ENCODE measurements at places on chromosomes 2 and 18.

- DNase-seq: no peak
Observed at GRCh38 chr18:27366151-27366550, 181.0 kb upstream of the CHST9 start.

DNA sequence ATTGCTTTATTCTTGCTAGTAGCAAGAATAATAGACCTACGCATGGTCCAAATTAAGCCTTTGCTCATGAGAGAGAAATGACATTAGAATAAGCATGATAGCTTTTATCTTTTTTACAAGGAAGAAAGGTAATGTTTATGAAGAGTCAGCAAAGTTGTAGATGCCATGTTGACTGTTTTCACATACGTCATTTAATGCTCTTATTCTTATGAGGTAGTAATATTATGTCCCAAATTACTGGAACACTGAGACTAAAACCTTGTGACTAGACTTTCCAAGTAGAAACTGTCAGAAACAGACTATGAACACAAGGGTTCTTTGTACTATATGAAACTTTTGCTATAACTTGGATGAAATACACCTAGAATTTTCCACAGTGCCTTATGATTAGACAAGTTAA lies 552.8 kb upstream of the SLC8A1 start:
- DNase-seq: no peak

DNA sequence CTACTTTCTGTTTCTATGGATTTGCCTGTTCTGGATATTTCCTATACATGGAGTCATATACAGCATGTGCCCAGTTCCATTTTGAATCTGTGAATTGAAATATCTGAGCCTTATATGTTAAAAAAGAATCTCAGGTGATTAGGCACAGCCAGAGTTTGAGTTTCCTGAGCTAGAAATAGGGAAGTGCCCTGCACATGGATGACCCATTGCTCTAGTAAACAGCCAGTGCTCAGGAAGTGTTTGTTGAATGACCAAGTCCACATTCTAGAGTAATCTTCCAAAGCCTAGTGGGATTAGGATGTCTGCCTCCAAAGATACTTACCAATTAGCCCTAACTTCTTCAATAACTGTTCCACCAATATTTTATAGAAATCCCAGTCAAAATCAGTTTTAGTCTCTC lies 165.8 kb downstream of the SETBP1 start:
- no peak for DNase-seq

DNA sequence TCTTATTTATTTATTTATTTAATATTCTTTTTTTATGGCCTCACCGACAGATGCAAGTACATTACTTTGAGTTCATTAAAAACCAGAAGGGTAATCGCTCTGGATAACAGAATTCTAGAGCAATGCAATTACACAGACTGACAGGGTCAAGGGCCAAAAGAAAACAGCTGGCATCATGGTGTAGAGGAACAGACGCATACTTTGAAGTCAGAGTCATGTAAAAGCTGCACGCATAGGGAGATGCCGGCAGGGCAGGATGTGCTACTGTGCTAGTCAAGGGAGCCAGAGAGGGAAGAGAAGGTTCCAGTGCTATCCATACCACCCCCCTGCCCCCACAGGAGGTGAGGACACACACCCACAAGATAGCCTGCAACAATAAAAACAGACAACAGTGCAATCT lies 115.2 kb upstream of the TFCP2L1 start:
- no peak for DNase-seq

- no peak for DNase-seq
Observed at GRCh38 chr2:188518381-188518780, 226.7 kb downstream of the GULP1 start.

- no peak for DNase-seq
Observed at GRCh38 chr2:197079832-197080555, 153.5 kb upstream of the PGAP1 start.

GRCh38 chr2:101770726-101771125 lies 73.2 kb downstream of the MAP4K4 start:
- DNase-seq: no peak

DNA sequence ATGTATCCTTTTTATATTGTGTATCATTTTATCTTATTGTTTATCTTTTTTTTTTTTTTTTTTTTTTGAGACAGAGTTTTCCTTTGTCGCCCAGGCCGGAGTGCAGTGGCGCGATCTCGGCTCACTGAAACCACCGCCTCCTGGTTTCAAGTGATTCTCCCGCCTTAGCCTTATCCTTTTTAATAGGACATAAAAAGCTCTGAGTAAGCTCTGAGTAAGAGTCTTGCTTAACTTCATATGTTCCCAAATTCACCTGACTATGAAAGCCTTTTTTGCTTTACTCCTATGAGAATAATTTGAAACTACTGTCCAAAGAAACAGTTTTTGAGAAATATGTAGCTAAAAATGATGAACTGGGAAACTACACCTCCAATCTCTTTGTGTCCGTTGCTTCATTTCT lies 525.5 kb downstream of the IRS1 start:
- DNase-seq: no peak

- DNase-seq: no peak
Observed at GRCh38 chr2:21970971-21971370, 847.2 kb downstream of the TDRD15 start.

- DNase-seq: no peak
Observed at GRCh38 chr2:144695657-144696056, 175.7 kb upstream of the ZEB2 start.

Data from cortex of kidney (tissue), 1 donor.